NCI-H510A (cell line): ENCODE measurements at places on chromosomes 2 and 18.
A peak's percentile ranks its signal among the peaks of the same experiment; 100 is the strongest.

- no peak for DNase-seq
Observed at GRCh38 chr2:227657199-227657845, 9.3 kb upstream of the SCYGR5 start.

DNA sequence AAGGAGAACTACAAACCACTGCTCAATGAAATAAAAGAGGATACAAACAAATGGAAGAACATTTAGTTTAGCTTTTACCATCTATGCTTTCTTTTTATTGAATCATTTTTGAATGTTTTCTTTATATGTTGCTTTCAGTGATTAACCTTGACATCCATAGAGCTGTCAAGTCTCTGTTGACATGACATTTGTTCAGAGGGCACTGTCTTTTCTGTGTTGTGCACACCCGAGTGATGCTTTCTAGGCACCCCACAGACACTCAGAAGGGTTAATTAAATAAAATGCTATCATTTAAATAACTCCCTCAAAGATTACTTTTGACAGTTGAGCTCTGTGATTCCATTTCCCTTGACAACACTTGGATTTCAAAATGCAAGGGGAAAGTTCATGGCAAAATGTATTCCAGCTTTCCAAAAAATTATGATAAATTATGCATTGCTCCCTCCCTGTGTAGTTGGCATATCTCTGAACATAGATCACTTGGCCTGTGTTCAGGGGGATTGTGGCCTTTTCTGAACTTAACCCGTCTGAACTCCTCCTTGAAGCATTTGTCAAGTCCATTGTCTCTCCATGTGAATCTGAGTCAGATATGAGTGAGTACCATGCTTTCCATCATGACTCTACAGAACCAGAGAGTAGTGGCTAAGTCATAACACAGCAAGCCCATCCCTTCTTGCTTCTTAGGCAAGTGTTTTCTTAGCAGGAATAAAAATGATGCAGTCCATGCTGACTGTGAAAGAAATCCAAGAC lies 372.6 kb downstream of the RPRM start:
- no peak for DNase-seq

DNA sequence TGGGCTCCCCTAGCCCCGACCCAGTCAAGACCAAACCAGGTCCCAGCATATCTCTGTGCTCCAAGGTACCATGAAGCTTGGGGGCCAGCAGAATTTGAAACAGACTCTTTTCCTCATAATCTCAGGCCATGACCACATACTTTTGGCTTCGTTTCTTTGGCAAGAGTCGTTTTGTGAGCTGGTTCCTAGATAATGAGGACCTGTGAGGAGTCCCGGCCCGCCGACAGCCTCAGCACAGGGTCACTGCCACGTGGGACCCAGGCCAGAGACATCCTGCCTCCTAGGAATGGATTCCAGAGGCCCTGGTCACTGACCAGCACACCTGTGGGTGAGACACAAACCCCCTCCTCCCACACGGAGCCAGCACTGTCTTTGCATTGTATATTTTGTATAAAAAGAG lies 73.5 kb downstream of the VAPA start:
- DNase-seq: no peak

DNA sequence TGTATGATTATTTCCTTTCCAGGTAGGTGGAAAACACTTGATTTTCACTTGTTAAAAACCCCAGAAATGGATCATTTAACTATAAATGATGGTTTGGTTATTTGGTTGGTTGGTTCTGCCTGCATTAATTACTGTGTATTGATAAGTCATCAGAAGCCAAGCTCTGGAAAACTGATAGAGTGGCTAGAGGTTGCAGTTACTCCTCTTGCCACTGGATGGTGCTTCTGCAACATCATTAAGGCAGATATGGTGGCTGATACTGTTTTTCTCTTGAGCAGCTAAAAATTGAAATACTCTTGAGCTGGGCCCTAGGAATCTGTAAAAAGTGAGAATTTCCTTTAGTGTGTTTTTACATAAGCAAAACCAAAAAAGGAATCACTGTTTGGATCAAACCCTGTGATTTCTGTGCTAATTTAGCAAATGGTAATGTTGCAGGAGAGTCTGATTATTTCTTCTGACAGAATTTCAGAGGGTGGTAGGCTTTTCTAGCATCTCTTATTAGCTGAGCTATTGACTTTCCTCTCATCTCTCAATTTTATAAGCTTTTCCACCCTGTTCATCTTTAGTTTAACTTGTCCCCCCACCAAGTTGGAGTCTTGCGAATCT lies 54.3 kb downstream of the RAB10 start:
- DNase-seq: no peak

- no peak for DNase-seq
Observed at GRCh38 chr18:2848247-2849246, 1.7 kb downstream of the EMILIN2 start.

DNA sequence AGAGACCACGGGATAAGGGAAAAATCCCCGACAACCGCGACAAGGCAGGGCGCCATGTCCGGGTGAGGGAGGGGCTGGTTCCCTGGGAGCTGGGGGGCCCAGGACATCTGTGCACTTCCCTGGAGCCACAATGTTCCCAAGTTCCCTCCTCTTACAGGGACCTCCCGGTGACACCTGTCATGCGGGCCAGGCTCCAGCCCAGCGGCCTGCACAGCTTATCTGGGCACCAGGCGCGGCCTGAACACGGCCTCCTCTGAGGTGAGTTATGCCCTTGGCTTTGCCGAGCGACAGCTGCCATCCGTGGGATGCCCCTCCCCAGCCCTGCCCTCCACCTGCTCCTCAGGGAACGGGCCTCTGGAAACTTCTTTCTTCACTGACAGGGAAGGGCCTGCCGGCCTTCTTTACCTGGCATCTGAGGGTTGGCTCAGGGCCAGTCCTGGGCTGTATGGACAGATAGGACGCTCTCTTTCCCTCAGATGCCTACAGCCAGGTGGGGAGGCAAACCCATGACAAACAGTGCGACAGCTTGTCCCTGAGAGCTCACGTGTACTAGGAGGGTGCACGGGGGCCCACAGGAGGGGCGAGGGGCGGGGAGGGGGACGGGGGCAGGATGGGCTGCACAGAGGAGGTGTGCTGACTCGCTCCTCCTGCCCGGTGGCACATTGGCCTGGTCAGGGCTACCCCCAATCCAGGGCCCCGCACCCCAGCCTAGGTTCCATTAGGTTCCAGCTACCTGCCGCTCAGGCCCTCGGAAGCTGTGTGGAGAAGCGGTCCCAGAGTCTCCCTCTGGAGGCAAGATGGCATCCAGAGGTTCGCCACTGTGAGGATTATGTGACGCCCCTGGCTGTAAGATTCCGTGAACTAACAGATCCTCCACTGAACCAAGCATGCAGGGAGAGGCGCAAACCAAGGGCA lies 34.9 kb upstream of the HPCAL1 start:
- peak; percentile 50 for DNase-seq

GRCh38 chr18:23499291-23499781 lies 4.0 kb upstream of the RMC1 start:
- DNase-seq: no peak

GRCh38 chr2:43221124-43221762 lies 5.2 kb downstream of the ZFP36L2 start:
- no peak for DNase-seq

DNA sequence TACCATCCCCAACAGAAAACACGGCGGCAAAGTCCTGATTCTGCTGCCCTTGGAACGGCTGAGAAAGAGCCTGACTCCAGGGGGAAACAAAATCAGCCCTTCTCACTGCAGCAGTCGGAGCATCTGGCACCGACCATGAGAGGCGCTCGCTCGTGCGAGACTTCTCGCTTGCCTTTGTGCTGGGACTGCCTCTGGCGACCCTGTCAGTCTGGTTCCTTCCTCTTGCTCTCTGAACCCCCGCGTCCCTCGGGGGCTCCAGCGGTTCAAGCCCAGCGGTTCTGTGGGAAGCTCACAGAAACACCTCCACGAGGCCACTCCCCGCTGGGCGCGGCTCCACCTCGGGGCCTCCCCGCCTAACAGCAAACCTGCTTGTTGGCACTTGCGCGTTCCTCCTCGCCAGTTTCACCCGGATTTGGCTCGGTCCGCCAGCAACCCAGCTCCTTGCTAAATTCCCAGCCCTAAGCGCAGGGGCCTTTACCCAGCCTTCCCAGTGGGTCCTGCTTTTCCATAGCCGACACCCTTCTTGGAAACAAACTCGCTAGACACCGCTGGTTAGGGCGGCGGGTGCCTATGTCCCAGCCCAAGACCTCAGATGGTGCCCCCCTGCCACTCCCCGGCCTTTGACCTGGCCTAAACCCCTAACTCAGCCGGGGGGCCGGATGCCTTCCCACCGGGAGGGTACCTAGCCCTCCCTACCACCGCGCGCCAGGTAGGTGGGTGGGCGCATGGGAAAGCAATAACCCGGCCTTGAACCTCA lies 2.2 kb downstream of the RND3 start:
- DNase-seq: peak; percentile 19

DNA sequence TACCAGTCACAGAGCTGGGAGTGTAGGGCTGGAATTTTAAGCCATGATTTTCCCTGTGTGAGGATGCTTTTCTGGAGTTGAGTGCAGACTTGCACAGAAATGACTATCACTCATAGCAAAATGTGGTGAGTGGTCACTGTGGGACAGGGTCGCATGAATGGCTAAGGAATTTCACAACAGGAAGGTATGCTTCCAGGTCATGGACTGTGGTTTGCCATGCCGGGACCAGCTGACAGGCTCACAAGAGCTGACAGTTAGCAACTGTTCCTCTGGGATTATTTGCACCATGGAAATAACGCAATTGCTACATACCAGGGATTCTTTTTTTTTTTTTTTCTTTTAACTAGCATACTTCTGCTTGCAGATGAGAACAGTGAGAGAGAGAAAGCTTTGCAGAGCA lies 3.8 kb upstream of the UXS1 start:
- no peak for DNase-seq

- DNase-seq: no peak
Observed at GRCh38 chr2:33583194-33583938, 15.7 kb downstream of the FAM98A start.

DNA sequence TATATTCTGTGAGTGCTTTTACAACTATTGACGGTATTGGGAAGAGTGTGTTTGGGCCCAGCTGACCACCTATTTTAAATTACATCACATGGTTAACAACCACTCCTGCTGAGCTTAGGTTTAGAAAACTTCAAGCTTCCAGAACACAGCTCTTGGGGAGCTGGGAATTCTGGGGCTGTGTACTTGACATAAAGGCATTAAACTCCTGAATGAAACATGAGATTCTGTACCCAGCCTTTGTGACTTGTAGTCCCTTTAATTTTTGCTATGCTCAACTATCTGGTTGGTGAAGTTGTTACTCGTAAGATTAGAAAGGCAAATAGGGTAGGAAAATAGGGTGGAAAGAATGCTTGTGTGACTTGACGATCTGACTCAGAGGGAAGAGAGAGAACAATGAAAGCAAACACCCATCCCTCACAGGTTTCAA lies 66.9 kb downstream of the LTBP1 start:
- no peak for DNase-seq

DNA sequence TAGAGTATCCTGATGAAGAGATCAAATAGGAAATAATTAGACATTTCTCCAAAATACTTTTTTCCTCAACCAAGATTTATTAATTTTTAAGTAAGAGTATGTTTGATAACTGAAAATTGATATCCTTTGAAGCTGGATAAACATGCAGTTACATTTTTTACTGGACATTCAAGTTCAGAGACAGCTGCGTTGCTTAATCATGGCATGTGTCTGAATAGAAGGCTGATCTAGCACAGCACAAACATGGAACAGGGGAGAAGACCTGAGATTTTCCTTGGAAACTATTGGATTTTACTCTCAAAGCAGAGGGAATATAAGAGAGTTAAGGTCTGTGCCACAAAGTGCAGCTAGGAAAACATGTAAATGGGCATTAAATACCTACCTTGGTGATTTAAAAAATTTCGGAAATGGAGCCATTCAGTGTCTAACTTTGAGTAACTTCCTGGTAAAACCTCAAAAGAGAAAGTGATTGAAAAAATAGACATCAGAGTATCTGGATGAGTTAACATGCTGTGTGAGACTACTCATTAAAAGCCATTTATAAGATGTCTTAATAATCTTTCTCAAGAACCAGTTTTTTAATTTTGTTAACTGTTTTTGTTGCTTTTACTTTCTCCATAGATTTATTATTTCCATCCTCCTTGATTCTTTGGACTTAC lies 31.8 kb downstream of the CRIM1 start:
- DNase-seq: no peak

DNA sequence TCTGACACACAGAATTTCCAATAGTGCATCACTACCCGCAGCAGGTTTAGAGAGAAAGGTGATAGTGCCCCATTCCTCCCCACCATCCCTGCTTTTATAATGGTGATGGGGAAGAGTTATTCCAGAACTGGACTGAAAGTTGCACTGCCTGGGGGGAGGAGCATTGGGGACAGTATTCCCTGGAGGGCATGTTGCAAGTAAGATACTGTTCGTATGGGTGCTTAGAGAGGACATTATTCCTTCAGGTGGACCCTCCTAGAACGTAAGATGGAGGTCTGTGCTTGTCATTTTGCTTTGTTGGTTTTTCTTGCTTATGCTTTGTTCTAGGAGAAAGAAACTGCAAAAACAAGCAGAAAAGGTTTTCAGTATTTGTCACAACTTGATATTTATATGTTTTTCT lies 23.7 kb downstream of the MRPS9 start:
- no peak for DNase-seq

GRCh38 chr2:121824264-121824663 lies 68.8 kb downstream of the TSN start:
- no peak for DNase-seq

- DNase-seq: no peak
Observed at GRCh38 chr2:32011485-32011960, 715 bp upstream of the MEMO1 start.

DNA sequence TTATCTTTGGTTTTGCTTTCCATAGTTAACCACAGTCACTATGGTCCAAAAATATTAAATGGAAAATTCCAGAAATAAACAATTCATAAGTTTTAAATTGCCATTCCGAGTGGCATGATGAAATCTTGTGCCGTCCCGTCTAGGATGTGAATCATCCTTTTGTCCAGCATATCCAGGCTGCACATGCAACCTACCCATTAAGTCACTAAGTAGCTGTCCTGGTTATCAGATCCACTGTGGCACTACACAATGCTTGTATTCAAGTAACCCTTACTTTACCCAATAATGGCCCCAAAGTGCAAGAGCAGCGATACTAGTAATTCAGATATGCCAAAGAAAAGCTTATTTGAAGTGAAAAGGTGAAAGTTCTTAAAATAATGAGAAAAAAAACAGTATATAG lies 10.7 kb downstream of the USP34 start:
- DNase-seq: no peak

GRCh38 chr18:3538456-3538855 lies 88.5 kb downstream of the TGIF1 start:
- no peak for DNase-seq
